ENCODE measurements at places on chromosomes 5 and 9.

- no peak for DNase-seq
Observed at GRCh38 chr9:131012396-131012917, 3.5 kb downstream of the LAMC3 start.

GRCh38 chr5:144202072-144202471 is 31.4 kb downstream of the KCTD16 start:
- no peak for DNase-seq

- no peak for DNase-seq
Observed at GRCh38 chr9:123834889-123835562, 94.9 kb downstream of the DENND1A start.

- DNase-seq, result no peak
Observed at GRCh38 chr9:6645355-6646292, at the start of gene GLDC. TSS of gene GLDC (minus strand) at chr9:6645729. CDS start at chr9:6645499, 230 bp downstream.

- no peak for DNase-seq
Observed at GRCh38 chr9:27861887-27862286, 288.6 kb upstream of the C9orf72 start.

- DNase-seq, result no peak
Observed at GRCh38 chr5:136907371-136907770, 542.0 kb upstream of the TRPC7 start.

GRCh38 chr5:136094913-136095641 is 37.6 kb upstream of the SMAD5 start:
- no peak for DNase-seq

GRCh38 chr5:146580237-146580636 is 64.2 kb upstream of the GPR151 start:
- no peak for DNase-seq

DNA sequence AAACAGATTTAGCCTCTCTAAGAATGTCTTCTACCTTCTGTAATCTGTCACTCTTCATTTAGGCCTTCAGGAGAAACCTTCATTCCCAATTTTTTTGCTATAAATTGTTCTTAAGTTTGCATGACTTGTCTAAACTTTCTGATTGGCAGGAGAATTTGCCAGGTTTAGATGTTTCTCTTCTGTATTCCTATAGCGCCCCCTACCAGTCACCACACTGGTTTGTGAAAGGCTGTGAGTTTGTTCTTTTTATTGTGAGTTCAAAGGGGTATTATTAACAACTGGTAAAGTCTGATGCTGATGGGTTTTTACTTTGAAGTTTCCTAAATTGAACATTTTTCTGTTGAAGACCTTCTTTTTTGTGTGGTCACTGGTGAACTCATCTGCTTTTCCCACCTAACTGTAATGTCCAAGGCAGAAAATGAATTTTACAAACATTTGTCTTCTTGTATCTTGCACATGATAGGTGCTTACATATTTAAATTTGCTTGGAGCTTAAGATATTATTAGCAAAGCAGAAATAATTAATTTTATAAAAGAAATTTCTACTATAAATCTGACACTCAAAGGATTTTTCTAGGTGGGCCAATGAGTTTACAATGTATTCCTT is 18.4 kb upstream of the F2RL2 start:
- no peak for DNase-seq

- no peak for DNase-seq
Observed at GRCh38 chr5:132263548-132264261, 6.2 kb downstream of the PDLIM4 start.

DNA sequence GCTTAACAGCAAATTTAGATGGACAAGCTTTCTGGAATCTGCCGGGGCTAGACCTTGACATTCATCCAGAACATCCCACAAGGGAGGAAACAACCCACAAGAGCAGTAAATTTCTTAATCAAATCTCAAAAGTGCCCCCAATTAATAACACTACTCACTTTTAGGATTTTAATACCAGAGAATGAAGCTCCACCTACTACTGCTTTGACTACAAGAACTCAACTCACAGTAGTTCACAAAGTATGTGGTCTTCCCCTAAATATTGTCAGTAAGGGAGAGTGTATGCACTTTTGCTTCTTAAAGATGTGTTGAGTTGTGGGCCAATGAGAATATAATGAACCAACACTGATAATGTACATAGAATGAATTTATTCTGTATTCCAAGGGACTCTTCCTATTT is 94.7 kb downstream of the EBF1 start:
- no peak for DNase-seq

GRCh38 chr9:94843134-94843533 is 116.6 kb downstream of the AOPEP start:
- no peak for DNase-seq

DNA sequence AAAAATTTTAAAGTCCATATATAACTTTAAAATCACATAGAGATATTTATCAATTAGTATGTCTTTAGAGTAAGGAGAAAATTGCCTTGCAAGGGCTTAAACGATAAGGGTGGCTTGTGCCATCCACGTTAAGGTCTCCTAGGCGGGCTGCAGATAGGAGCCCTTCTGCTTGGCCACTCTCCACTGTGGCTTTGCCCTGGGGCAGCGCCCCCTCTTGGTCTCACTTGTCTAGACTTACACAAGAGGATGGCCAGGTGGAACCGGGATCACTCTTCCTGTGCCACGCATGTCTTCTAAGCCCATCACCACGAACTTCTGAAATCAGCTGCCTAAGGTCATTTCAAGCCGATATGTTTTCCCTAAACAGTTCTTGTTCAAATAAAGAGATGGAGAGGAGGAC is 2.9 kb downstream of the FPGS start:
- no peak for DNase-seq

GRCh38 chr5:7586480-7586879 is 190.5 kb downstream of the ADCY2 start:
- DNase-seq, result no peak

DNA sequence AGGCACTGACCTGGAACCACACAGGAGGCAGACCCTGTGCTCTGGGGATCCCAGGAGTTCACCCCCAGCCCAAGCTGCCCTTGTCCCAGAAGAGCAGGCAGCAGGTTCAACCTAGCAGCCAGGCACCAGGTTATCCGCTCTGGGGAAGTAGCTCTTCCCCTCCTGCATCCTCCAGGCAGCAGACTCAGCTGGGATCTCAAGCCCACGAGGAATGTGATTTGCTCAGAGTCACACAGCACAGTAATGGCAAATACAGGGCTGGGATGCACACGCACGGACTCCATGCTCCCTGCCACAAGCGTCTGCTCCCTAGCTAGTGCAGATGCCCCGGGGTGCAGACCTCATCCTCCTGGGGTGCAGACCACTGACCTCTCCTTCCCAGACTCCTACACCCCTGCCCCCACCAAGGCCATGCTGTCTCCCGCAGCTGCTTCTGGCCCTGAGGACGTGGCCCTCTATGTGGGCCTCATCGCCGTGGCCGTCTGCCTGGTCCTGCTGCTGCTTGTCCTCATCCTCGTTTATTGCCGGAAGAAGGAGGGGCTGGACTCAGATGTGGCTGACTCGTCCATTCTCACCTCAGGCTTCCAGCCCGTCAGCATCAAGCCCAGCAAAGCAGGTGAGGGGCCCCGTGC is 25.5 kb downstream of the HK3 start:
- DNase-seq, result no peak

- no peak for DNase-seq
Observed at GRCh38 chr5:90020575-90021538, 388.7 kb downstream of the CETN3 start.

GRCh38 chr5:127762412-127762811 is 59.2 kb downstream of the CCDC192 start:
- no peak for DNase-seq

DNA sequence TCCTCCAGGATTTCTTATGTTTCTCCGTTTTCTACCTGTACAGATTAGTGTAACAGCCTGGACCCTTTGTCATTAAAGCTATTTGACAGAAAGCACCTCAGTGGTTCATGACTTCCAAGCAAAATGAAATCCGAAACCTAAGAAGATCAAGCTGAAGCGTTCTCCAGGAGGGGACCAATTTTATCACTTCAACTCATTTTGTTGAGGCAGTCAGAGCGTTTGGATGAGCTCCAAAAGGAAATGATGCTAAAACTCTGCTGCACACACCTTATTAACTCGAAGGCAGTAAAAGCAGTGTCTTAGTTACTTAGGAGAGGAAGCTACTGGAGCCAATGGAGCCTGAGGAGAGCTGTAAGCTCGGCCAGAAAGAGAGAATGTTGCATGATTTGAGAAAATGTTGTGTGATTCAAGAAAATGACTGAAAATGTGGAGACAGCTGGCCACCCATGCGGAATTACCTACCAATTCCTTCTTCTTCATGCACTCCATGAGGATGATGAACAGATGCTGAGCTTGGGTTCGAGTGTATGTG is 346.7 kb upstream of the KLF9 start:
- no peak for DNase-seq

- no peak for DNase-seq
Observed at GRCh38 chr9:80602291-80602690, 1030.5 kb downstream of the TLE4 start.
